ENCODE measurements at places on chromosomes 4 and X. TPM values are rescaled to one million over a fixed set of nuclear protein-coding genes. Genes with fewer than 3 reads are reported as not detected.

Gene UCP1
- total RNA-seq = 0.41 TPM

GRCh38 chr4:104519588-104519987 lies 24.9 kb upstream of the CXXC4 start:
- DNase-seq = no peak

- peak; percentile 10 for DNase-seq
These were observed 236.1 kb downstream of the OPHN1 start for GRCh38 chrX:68196939-68197791.

Gene NHSL2
- 0.82 TPM for total RNA-seq

GRCh38 chrX:19602866-19603622 lies 87.7 kb upstream of the MAP3K15 start:
- DNase-seq = no peak

Gene HTR2C
- 11.0 TPM for total RNA-seq
